ENCODE measurements at places on chromosomes 5 and 9. TPM values are rescaled to one million over a fixed set of nuclear protein-coding genes. Genes with fewer than 3 reads are reported as not detected.

GRCh38 chr5:33931136-33931535 is 5.0 kb upstream of the RXFP3 start:
- DNase-seq: no peak

DNA sequence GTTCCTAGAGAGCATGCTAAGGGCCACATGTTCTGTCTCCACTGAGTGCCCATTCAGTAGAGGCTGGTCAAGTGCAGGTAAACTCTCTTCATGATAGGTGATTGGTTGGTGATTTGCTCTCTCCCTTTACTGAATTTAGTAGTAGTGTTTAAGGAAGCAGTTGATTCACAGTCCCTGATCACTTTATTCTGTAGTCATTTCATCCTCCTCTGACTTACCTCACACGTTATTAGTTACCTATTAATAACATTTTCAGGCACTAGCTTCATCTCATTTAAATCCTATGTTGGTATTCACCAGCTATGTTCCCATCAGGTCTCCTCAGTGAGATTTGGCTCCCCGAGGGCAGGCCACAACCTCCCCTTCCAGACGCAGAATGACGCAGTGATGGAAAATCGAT is 51.9 kb downstream of the ERAP1 start:
- DNase-seq: no peak

- no peak for DNase-seq
Measured at GRCh38 chr5:120682851-120683250, 218.8 kb downstream of the PRR16 start.

Gene PCDHGA7
- 0.91 TPM for total RNA-seq

DNA sequence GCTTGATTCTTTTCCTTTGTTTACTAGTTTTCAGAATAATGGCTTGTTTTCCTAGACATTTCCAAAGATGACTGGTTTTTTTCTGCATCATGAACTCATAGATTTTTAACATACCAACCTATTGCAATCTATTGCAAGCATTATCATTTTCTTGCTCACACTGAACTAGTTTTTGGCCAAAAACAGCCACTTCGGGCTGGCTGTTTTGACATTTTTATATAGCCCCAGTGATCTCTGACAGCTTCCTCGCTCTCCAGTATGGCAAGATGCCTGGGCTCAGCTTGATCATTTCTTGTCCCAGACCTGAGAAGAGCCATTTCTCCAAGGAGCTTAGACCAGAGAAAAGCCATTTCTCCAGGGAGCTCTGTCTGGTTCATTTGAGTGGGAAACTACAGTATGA is 94.3 kb upstream of the MAMDC2 start:
- DNase-seq: no peak

- DNase-seq: no peak
Measured at GRCh38 chr9:21751998-21752397, 50.4 kb upstream of the MTAP start.

GRCh38 chr5:104540448-104540847 is 977.9 kb upstream of the NUDT12 start:
- no peak for DNase-seq

- DNase-seq: no peak
Measured at GRCh38 chr9:133405508-133406438, 12.0 kb downstream of the REXO4 start.

DNA sequence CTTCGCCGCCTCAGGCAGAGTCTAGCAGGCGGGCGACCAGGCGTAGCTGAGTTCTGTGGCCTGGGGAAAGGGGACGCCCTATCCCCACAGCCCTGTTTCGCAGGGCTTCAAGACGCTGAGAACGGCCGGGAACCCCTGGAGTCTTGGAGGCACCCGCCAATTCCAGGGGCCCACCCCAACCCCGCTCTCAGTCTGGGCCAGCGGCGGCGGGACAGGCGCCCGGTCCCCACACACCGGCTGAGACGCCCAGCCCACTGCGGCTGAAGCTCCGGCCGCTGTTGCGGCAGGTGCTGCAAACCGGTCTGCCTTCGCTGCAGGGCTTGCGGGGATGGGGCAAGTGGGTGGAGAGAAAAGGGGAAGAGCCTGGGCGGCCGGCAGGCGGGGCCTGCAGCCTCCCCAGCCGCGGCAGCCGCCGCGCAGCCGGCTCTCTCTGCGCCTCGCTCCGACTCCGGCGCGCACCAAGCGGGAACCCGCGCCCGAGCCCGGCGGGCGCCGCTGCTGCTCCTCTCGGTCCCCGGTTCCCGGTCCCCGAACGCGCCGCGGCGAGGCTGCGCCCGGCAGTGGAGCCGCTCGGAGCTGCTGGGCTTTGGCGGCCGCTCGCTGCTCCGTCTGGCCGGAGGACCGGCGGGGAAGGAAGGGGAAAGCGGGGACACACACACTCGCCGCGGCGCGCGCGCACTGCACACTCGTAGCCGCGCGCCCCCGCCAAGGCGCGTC is at the start of gene PIP5K1B:
Gene PIP5K1B, plus strand, starts transcription at position 427 of the 717 bp plus-strand sequence. CDS start 117,375 bp downstream, outside the sequence.
- peak; percentile 43 for DNase-seq

DNA sequence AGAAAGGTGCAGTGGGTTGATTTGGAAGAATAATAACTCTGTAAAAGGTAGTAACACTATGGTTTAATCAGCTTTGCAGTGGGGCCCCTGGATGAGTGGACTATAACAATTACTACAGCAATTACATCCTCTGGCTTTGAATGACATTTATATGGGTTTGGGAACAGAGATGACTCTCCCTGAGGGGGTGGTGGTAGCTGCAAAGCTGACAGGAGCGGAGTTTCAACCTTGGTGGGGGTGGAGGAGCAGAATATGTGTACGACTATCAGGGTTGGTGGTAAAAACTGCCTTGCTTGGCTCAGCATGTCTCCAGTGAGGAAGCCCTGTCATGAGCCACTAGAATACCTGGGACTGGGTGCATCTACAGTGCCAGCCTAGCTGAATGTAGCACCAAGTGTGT is 28.3 kb upstream of the NR3C1 start:
- no peak for DNase-seq

Gene ADRB2
- total RNA-seq: 13.8 TPM

Gene FAM169A
- total RNA-seq: 16.5 TPM

Gene ERP44
- total RNA-seq: 20.6 TPM

GRCh38 chr9:81689343-81690175 is at the start of gene TLE1:
Gene TLE1, minus strand, starts transcription at chr9:81689547. Its CDS starts 1,307 bp downstream, at chr9:81688240.
- DNase-seq: peak; percentile 98

GRCh38 chr9:36450110-36450732 is 50.2 kb upstream of the RNF38 start:
- no peak for DNase-seq

GRCh38 chr9:12889402-12890106 is 114.7 kb downstream of the LURAP1L start:
- DNase-seq: no peak

Gene TRMT10B
- total RNA-seq: 0.81 TPM

- no peak for DNase-seq
Measured at GRCh38 chr9:37760416-37761161, 7.0 kb downstream of the TRMT10B start.

- DNase-seq: no peak
Measured at GRCh38 chr9:95724253-95724991, 151.1 kb upstream of the ERCC6L2 start.

Gene AGXT2
- total RNA-seq: not detected

GRCh38 chr5:97297063-97297703 is 114.1 kb upstream of the RIOK2 start:
- no peak for DNase-seq

GRCh38 chr9:130662970-130663257 is 1.5 kb upstream of the PRDM12 start:
- DNase-seq: no peak

- no peak for DNase-seq
Measured at GRCh38 chr5:177992466-177992865, 3.6 kb downstream of the PROP1 start.

Gene SLC23A1
- not detected for total RNA-seq

Gene MCC
- 22.8 TPM for total RNA-seq

Gene MEGF10
- 0.03 TPM for total RNA-seq

Gene IL13
- not detected for total RNA-seq

DNA sequence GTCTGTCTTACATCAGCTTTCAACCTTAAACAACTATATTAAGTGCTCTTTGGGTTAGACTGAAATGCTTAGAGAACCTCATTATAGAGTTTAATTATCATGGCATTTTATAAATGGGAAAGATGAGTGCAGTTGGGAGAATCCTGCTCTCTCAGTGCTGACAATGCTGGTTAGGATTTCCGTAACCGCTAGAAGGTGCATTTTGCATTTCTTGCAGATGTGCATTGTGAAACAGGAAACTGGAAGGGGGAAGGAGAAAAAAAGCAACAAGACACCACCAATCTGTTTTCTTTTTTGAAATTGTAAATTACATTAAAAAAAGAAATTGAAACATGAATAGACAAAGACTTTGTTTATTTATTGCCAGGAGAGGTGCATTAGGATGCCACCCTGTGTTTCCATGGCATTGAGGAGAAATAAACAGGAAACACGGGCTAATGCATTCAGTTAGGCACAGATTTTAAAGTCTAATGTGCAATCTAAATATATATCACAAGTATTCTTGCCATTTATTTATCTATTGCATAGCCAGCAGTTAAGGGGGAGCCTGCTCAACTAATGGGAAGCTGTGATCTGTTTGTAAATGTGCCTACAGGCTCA is 478.9 kb downstream of the PSAT1 start:
- DNase-seq: no peak

DNA sequence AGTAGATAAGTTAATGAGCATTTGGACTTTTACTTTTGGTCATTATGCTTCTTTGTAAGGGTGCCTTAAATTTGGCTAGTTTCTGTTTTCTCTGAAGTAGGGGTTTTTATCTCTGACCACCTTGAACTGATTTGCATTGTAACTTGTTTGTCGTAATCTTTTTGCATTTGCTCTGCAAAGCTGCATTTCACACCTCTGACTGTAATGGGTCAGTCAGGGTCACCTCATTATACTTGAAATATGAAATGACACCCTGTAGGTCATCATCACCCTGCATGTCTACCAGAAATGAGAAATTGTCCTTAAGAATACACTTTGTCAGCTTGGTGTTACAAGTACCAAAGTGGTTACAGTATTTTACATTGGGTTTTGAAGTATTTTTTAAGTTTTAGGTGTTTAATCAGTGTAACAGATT is 74.0 kb downstream of the KCNN2 start:
- DNase-seq: no peak

DNA sequence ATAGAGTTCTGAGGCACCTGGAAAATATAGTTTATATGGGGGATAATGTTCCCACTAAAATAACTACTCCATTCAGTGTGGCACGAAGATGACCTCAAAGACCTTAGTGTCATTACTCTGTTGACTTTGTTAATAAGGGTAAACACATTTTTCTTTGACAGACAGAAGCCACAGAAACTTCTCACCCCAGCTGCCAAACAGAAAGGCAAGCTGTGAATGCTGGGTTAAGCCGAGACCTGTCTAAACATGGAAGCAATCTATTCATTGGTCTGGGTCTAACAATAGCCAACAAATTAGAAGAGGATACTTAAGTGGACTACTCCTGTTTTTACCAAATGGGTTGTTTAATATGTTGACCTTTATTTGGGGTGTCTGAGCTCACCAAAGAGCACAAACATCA is 171.4 kb downstream of the TLE1 start:
- no peak for DNase-seq

DNA sequence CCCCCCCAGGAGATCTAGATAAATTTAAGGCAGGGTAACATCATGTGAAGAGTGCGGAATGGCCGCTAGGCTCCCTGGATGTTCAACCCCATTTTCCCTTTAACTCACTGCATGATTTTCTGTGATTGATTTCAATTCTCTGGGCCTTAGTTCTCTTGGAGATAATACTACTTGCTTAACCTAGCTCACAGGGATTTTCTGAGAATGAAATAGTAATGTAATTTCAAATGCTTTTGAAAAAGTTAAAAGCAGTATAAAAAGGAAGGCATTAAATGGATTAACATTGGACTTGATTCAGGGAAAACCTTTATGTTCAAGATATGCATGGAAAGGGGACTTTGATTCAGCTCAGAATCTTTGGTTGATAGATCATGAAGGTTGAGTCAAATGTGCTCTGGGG is 90.9 kb downstream of the KIF4B start:
- no peak for DNase-seq

GRCh38 chr5:155954701-155955445 is 372.1 kb upstream of the SGCD start:
- DNase-seq: no peak

DNA sequence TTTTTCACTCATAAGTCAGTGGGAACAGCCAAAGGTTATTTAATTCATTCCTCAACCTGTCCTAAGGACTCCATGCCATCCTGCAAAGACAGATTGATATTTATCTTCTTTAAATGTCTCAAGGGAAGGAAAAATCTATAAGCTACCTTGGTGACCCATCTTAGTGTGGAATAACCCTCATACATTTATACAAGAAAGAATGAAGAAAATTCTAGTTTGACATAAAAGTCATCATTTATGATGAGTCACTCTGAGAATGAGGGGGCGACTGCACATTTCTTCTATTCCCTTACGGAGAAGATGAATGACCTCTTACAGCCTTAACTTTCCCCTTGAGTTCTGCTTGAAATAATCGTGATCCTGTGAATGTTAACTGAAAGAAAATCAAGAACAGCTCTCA is 26.8 kb upstream of the NUDT12 start:
- no peak for DNase-seq

DNA sequence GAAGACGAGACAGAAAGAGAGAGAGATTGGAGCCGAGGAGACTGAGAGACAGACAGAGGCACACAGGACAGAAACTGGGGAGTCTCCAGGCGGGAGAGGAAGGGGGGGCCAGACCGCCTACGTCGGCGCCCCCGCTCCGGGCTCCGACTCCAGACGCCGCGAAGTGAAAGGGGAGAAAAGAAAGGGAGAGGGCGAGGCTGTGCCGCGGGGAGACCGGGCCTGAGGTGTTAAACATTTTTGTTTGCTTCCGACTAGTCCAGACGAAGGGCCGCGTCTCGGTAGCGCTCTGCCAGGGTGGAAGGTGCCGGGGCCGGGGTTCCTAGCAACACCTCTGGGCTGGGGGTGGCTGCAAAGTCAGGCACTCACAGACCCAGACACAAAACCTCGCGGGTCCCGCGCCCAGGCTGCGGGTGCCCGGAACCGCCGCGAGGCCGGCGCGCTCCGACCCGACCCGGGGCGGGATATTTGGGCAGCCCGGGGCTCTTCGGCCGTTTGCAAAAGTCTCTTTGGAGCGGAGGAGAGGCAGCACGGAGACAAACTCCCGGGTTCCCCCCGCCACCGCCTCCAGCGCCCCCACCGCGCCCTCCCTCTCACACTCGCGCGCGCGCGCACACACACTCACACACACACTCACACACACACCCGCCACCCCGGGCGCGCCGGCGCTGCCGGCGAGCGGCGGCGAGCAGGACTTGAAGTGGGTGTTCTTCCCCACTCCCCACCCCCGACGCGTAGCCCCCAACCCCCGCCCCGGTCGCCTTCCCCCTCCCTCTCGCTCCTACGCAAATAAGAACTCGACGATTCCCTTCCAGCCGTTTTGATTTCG is 626 bp upstream of the FST start:
- DNase-seq: peak; percentile 63

DNA sequence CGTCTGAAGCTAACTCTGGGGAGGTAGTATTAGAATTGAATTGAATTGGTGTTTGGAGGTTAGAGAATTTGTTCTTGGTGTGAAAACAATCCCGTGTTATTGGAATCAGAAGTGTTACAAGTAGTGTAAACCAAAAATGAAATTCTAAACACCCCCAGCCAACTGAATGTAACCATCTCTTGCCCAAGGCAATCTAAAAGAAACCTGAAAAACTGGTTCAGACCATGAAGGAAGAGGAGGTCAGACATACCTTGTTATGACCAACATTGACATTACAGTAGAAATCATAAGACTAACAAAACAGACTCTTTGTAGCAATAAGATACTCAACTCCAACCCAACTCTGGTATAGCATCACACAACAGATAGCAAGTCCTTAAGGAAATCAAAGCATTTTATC is 159.0 kb downstream of the TUSC1 start:
- no peak for DNase-seq

Gene PITX1
- total RNA-seq: 25.0 TPM

Gene FCN1
- not detected for total RNA-seq
